ENCODE measurements at places on chromosomes 4 and X. TPM values are rescaled to one million over a fixed set of nuclear protein-coding genes. Genes with fewer than 3 reads are reported as not detected.
A peak's percentile ranks its signal among the peaks of the same experiment; 100 is the strongest.

DNA sequence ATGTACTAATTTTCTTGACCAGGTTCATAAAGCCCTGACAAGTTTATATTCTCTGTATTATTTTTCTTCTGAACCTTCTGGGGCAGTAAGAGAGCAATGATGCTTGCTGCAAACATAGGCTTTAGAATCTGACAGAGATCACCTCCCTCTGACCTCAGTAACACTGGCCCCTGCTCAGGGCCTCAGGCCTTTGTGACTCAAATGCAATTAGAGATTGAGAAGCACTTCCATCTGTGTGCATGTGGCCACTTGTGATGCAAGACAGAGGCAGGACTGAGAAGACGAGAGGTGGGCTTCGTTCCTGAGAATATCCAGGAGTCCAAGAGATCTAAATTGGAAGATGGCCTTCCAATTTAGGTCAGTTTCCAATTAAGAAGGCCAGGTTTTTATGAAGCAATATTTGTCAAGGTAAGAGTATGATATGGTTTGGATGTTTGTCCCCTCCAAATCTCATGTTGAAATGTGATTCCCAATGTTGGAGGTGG, 82.8 kb upstream of the VEGFC start:
- no peaks in the 10 kb centered on the region for H3K27me3 ChIP-seq
- H3K36me3 ChIP-seq: no peaks in the 10 kb centered on the region
- H3K4me1 ChIP-seq: no peaks in the 10 kb centered on the region
- DNase-seq: no peak
- no peak overlapping the region for H3K4me3 ChIP-seq
- H3K27ac ChIP-seq: no peak overlapping the region

DNA sequence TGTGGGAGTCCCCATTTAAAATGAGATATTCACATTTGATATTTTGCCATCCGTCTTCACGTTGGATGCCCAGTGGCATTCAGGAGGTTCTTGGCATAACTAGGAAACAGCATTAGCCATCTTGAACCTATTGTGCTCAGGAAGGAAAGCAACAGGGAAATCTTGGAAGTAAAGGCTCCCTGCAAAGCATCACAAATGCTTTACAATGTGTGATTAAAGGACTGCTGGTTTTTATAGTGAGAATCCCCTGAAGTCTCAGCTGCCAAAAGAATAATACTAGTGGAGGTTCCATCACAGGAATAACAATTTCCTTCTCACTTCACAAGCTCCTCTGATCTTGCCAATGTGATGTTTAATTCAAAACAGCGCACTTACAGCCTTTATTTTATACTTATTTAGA, 49.7 kb upstream of the NPNT start:
- H3K27ac ChIP-seq: no peak overlapping the region
- no peaks in the 10 kb centered on the region for H3K27me3 ChIP-seq
- no peaks in the 10 kb centered on the region for H3K4me1 ChIP-seq
- DNase-seq: no peak
- no peak overlapping the region for H3K4me3 ChIP-seq

GRCh38 chr4:181611946-181612600, 631.1 kb upstream of the TENM3 start:
- no peaks in the 10 kb centered on the region for H3K36me3 ChIP-seq
- no peak overlapping the region for H3K4me3 ChIP-seq
- no peaks in the 10 kb centered on the region for H3K4me1 ChIP-seq
- DNase-seq: no peak
- H3K27ac ChIP-seq: no peak overlapping the region
- no peaks in the 10 kb centered on the region for H3K27me3 ChIP-seq

DNA sequence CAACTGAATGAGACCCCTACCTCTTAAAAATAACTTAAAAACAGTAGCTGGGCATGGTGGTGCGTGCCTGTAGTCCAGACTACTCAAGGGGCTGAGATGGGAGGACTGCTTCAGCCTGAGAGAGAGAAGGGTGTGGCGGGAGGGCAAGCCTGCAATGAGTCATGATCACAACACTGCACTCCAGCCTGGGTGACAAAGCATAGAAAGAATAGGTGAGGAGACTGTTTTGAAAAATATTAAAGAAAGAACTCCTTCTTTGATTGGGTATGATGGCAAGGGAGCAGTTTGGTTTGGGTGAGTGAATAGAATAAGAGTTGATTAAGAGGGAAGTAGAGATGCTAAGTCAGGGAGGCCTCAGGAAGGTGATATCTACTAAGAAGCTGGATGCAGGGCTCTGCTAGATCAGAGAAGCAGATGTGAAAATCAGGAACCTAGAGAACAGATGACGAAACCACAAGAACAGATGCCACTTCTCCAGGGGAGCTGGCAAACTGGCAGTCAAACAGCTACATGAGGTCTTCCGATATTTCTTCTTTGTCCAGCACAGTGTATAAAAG, 318.6 kb downstream of the OPHN1 start:
- no peaks in the 10 kb centered on the region for H3K36me3 ChIP-seq
- DNase-seq: no peak

GRCh38 chrX:2897311-2897689, 31.8 kb downstream of the ARSD start:
- H3K27ac ChIP-seq: no peak overlapping the region
- no peaks in the 10 kb centered on the region for H3K36me3 ChIP-seq
- DNase-seq: no peak
- H3K4me3 ChIP-seq: no peak overlapping the region
- H3K4me1 ChIP-seq: peaks cover 6% of the 10 kb centered on the region

DNA sequence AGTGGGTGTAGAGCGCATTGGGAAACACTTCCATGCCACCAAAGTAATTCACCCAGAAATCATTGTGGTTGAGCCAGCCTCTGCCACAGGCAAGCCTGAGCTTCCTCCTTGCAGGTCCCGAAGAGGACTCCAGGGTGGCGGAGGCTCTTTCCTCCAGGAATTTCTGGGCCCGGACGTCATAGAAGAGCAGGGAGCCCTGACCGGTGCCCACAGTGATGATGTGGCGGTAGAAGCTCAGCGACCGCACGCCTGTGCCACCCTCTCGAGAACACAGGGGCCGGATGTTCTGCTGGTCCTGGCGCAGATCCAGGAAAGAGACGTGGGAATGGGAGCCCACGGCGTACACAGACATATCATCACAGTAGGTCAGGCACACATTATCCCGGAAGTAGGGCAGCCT, 1.3 kb downstream of the DCAF12L1 start:
- H3K4me3 ChIP-seq: no peak overlapping the region
- no peak for DNase-seq
- no peaks in the 10 kb centered on the region for H3K27me3 ChIP-seq
- H3K4me1 ChIP-seq: no peaks in the 10 kb centered on the region
- no peaks in the 10 kb centered on the region for H3K36me3 ChIP-seq
- H3K27ac ChIP-seq: no peak overlapping the region

DNA sequence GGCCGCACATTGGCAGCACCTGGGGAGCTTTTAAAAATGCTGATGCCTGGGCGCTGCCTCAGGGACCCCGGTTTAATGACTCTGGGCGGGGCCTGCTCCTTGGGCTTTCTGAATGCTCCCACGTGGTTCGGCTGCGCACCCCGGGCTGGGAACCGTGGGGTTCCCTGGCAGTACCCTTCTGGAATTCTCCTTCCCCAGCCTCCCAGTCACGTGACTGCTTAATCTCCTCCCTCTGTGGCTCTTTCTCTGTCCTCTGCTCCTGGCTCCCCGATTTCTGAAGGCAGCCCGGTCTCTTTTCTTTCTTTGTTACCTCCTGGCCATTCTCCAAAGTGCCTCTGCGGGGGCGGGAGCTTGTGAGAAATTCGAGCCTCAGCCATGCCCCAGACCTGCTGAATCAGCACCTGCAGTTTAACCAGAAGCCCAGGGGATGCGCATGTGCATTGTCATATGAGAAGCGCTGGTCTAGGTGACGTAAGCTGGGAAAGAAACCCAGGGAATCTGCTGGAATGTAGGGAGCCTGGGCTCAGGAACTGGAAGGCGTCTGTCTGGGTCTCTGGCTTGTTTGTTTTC, 16.6 kb downstream of the CLCN4 start:
- no peak overlapping the region for H3K4me3 ChIP-seq
- no peaks in the 10 kb centered on the region for H3K36me3 ChIP-seq
- no peak for DNase-seq

GRCh38 chr4:34422472-34423175, 1821.7 kb downstream of the ARAP2 start:
- DNase-seq: no peak
- no peak overlapping the region for H3K4me3 ChIP-seq
- H3K27me3 ChIP-seq: no peaks in the 10 kb centered on the region
- no peaks in the 10 kb centered on the region for H3K36me3 ChIP-seq
- no peak overlapping the region for H3K27ac ChIP-seq
- H3K4me1 ChIP-seq: no peaks in the 10 kb centered on the region

- H3K4me3 ChIP-seq: no peak overlapping the region
- peaks cover 3% of the 10 kb centered on the region for H3K4me1 ChIP-seq
- peaks cover 2% of the 10 kb centered on the region for H3K36me3 ChIP-seq
- no peak overlapping the region for H3K27ac ChIP-seq
Observed at GRCh38 chrX:78592030-78592429, 67.1 kb downstream of the RTL3 start.

GRCh38 chr4:153747406-153747955, 12.3 kb downstream of the RNF175 start:
- peaks cover 12% of the 10 kb centered on the region for H3K27me3 ChIP-seq
- H3K4me3 ChIP-seq: no peak overlapping the region
- peak; percentile 24 for DNase-seq
- no peaks in the 10 kb centered on the region for H3K4me1 ChIP-seq

GRCh38 chr4:7255488-7255881, 63.1 kb downstream of the SORCS2 start:
- H3K36me3 ChIP-seq: no peaks in the 10 kb centered on the region
- no peak for DNase-seq
- no peak overlapping the region for H3K27ac ChIP-seq
- H3K4me1 ChIP-seq: no peaks in the 10 kb centered on the region

DNA sequence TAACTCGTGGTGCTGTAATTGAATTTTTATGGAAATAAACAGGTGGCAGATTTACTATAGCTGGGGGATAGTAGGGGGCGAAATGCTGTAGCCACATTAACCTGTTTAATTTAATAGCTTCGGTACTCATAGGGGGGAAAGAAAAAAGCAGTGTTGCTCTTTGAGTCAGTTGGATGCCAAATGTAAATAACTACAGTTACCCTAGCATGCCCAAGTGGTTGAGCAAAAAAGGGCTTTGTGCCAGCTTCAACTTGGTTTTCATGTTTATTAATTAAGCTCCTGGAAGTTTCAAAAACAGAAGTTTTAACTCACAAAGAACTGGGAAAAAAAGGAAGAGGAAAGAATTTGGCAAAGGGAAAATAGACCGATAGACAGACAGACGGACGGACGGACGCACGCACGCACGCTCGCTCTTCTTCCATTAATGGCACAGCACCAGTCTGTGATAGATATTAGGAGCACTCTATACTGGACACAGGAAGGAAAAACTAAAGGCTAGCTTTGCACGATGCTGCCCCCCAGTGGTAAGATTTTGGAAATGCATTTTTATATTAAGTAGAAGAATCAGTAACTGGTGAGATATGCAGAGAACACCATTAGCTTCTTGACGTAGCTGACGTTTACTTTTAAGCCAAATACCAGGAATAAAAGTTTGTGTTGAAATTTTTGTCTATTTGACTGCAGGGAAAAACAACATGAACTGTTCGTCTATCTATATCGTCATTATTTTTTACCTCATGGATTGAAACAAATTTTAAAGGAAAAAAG, 151.8 kb downstream of the SLC7A11 start:
- no peak overlapping the region for H3K4me3 ChIP-seq
- H3K36me3 ChIP-seq: no peaks in the 10 kb centered on the region
- H3K27me3 ChIP-seq: no peaks in the 10 kb centered on the region
- no peak overlapping the region for H3K27ac ChIP-seq
- DNase-seq: peak; percentile 80

GRCh38 chrX:15761564-15762191, 23.6 kb downstream of the CA5B start:
- H3K27ac ChIP-seq: no peak overlapping the region

- no peak overlapping the region for H3K27ac ChIP-seq
- no peaks in the 10 kb centered on the region for H3K27me3 ChIP-seq
- no peaks in the 10 kb centered on the region for H3K36me3 ChIP-seq
- H3K4me1 ChIP-seq: no peaks in the 10 kb centered on the region
- H3K4me3 ChIP-seq: no peak overlapping the region
Observed at GRCh38 chrX:84933956-84934556, 69.6 kb upstream of the APOOL start.

GRCh38 chr4:149795256-149795655, 20.4 kb downstream of the IQCM start:
- no peaks in the 10 kb centered on the region for H3K27me3 ChIP-seq
- H3K36me3 ChIP-seq: no peaks in the 10 kb centered on the region
- H3K4me3 ChIP-seq: no peak overlapping the region
- DNase-seq: no peak
- no peak overlapping the region for H3K27ac ChIP-seq

DNA sequence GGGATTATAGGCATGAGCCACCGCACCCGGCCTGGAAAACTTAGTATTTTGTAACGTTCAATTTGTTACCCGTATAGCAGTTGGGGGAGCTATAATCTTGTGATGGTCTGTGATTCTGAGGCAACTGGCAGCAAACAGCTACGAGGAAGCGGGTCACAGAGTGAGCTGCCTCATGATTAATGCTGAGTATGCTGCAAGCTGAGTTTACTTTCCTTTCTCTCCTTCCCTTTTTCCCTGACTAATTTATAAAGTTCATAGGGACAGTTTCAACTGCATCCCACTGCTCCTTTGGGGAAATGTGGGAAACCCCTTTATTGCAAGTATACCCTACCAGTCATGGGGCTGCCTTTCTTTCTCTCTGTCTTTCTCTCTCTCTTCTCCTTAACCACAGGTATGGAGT, 17.7 kb upstream of the ELOVL6 start:
- H3K27ac ChIP-seq: no peak overlapping the region
- H3K27me3 ChIP-seq: peaks cover 13% of the 10 kb centered on the region
- no peak overlapping the region for H3K4me3 ChIP-seq
- no peak for DNase-seq

GRCh38 chr4:24778464-24779225, 16.7 kb upstream of the SOD3 start:
- H3K4me1 ChIP-seq: no peaks in the 10 kb centered on the region
- H3K27me3 ChIP-seq: no peaks in the 10 kb centered on the region
- DNase-seq: no peak
- no peaks in the 10 kb centered on the region for H3K36me3 ChIP-seq
- H3K4me3 ChIP-seq: no peak overlapping the region

DNA sequence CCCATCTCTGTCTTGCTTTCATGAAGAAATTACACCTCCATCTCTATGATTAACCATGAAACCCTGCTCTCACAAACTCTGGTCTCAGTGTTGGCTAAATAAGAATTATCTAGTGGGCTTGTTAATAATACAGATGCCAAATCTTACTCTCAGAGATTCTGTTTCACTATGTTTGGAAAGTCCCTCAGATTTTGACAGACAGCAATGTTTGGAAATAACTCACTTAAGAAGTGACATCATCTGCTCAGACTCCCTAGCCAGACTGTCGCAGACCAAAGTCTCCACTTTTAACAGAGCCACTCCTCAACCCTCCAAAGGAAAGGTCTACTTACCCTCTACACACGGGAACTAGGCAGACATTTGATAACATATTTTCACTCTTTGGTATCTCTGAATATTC, 328.5 kb upstream of the FGF16 start:
- no peak overlapping the region for H3K27ac ChIP-seq
- no peaks in the 10 kb centered on the region for H3K36me3 ChIP-seq
- no peaks in the 10 kb centered on the region for H3K4me1 ChIP-seq

The MXRA5 gene
- total RNA-seq: not detected

The MAGEA12 gene
- total RNA-seq: not detected

The PPM1K gene
- 38.8 TPM for total RNA-seq

The ITGB1BP2 gene
- 7.3 TPM for total RNA-seq

The ATP6AP1 gene
- total RNA-seq: 43.6 TPM

The PABPC4L gene
- total RNA-seq: not detected

The IDS gene
- 43.9 TPM for total RNA-seq

The UGT2B10 gene
- not detected for total RNA-seq

The CHM gene
- 13.6 TPM for total RNA-seq

The SH3RF1 gene
- total RNA-seq: 0.68 TPM

The ZXDB gene
- 5.5 TPM for total RNA-seq

The FABP2 gene
- not detected for total RNA-seq

The PRSS48 gene
- not detected for total RNA-seq

The TMEM150C gene
- total RNA-seq: not detected
